Activated T-cell treated with anti-CD3 and anti-CD28 coated beads, Interleukin-2, amount 50 U/mL, for 24 hours (primary cell): ENCODE measurements at places on chromosomes 4 and X.

GRCh38 chrX:46577221-46578005, 3.8 kb downstream of the CHST7 start:
- peak overlapping the region; percentile 78 for H3K27ac ChIP-seq
- no peak for DNase-seq
- H3K36me3 ChIP-seq, result peaks cover 18% of the 10 kb centered on the region
- H3K4me1 ChIP-seq, result peaks cover 39% of the 10 kb centered on the region
- peak overlapping the region; percentile 78 for H3K4me3 ChIP-seq
- peaks cover 20% of the 10 kb centered on the region for H3K27me3 ChIP-seq

GRCh38 chrX:29862126-29862677, 353.2 kb upstream of the MAGEB2 start:
- peaks cover 7% of the 10 kb centered on the region for H3K27me3 ChIP-seq
- no peaks in the 10 kb centered on the region for H3K4me1 ChIP-seq
- no peak overlapping the region for H3K4me3 ChIP-seq
- H3K27ac ChIP-seq, result no peak overlapping the region

DNA sequence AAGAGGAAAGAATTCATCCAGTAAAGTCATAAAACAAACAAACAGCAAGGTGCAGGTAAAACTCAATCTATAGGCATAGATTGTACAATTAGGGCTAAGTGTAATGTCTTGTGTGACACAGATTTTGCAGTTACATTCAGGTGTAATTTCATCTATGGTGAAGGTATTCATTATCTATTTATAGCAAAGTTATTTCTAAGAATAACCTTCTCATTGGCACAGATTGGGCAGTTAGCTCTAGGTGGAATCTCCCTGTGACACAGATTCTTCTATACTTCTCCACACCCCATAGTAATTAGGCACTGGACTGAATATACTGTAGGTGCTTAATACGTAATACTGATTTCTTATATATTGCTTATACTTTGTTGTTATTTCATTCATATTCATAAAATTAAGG, 66.8 kb downstream of the COL25A1 start:
- no peak overlapping the region for H3K4me3 ChIP-seq
- H3K27me3 ChIP-seq, result peaks cover 5% of the 10 kb centered on the region
- no peaks in the 10 kb centered on the region for H3K36me3 ChIP-seq

DNA sequence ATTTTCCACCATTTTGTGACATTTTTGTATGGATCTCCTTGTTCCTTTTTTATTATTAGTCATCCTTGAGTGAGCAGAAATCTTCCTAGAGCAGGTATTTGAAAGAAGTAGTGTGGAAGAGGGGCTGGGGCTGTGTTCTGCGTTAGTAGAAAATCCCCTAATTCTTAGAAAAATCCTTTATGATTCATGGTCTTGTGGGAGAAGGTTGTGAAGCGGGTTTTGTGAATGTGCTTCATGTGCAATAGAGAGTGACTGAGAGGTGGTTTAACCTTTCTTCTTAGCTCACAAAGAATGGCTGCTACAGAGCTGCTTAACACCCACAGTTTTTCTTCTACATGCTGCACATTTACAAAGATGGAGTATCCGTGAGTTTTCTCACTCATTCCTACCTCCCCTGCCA, 220.5 kb downstream of the IDS start:
- peaks cover 25% of the 10 kb centered on the region for H3K27me3 ChIP-seq
- no peak for DNase-seq
- H3K36me3 ChIP-seq, result no peaks in the 10 kb centered on the region
- peak overlapping the region; percentile 69 for H3K27ac ChIP-seq
- H3K4me3 ChIP-seq, result no peak overlapping the region

GRCh38 chr4:168183717-168184571, 91.6 kb downstream of the ANXA10 start:
- no peak for DNase-seq
- no peak overlapping the region for H3K27ac ChIP-seq
- no peaks in the 10 kb centered on the region for H3K4me1 ChIP-seq
- no peaks in the 10 kb centered on the region for H3K36me3 ChIP-seq
- H3K27me3 ChIP-seq, result no peaks in the 10 kb centered on the region
- no peak overlapping the region for H3K4me3 ChIP-seq

GRCh38 chr4:100174985-100175383, 15.3 kb downstream of the DDIT4L start:
- H3K4me3 ChIP-seq, result no peak overlapping the region
- DNase-seq, result no peak
- H3K4me1 ChIP-seq, result no peaks in the 10 kb centered on the region
- no peaks in the 10 kb centered on the region for H3K27me3 ChIP-seq
- no peaks in the 10 kb centered on the region for H3K36me3 ChIP-seq

- H3K27me3 ChIP-seq, result no peaks in the 10 kb centered on the region
- no peak overlapping the region for H3K4me3 ChIP-seq
- H3K27ac ChIP-seq, result no peak overlapping the region
- no peaks in the 10 kb centered on the region for H3K36me3 ChIP-seq
- H3K4me1 ChIP-seq, result no peaks in the 10 kb centered on the region
- DNase-seq, result no peak
Measured at GRCh38 chr4:127196655-127197352, 436.0 kb upstream of the INTU start.

GRCh38 chr4:9602389-9602914, 158.2 kb downstream of the DEFB131A start:
- no peak overlapping the region for H3K27ac ChIP-seq
- peaks cover 45% of the 10 kb centered on the region for H3K4me1 ChIP-seq
- no peaks in the 10 kb centered on the region for H3K27me3 ChIP-seq
- no peak overlapping the region for H3K4me3 ChIP-seq
